ENCODE measurements at places on chromosomes 2 and 18.

GRCh38 chr2:112339986-112340385 lies 64.6 kb downstream of the ZC3H6 start:
- DNase-seq, result no peak

DNA sequence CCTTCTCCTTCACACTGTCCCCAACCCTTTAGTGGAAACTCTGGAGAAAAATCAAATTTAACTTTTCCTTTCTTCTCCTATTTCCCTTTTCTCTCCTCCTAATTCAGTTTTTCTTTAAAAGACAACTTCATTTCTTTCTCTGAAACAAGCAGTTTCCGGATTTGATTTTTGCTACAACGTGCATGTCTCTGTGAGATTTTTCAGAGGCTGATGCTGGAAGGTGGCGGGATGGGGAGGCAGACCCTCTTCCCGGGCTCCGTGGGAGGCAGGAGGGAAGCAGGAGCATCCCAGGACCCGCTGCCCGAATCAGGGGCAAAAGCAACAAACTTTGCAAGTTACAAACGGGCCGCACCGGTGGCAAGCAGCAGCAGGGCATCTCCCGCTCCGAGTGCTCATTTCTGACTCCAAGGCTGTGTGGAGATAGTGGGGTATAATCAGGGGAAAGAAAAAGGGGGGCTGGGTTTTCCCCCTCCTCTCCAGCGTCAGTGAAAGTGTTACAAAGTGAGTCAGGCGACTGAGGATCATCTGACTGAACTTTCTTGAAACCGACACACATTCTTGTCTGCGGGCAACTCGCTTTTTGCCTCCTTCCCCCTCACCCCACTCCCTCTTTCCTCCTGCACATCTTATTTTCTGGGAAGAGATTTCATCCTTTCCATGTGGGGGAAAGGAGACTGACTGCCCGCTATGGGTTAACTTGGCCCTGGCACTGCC lies 6.4 kb downstream of the ZEB2 start:
- no peak for DNase-seq

DNA sequence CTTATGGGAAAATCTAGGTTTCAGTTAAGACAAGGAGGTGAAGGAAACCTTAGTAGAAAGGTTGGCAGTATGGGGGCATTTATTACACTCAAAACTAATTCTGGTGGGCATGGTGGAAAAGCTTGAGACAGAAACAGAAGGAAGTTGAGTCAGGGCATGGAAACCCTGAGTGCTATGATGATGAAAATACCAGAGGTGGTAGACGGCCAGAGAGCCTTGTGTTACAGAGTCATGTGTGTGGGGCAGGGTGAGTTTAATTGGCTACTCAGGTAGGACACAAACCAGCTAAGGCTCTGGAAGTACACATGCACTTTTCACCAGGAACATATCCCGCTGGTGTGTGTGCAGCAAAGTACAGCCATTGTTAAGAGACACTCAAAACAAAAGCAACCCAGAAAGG lies 20.7 kb upstream of the FAM136A start:
- DNase-seq, result no peak

GRCh38 chr2:241007880-241008710 lies 9.7 kb downstream of the SNED1 start:
- no peak for DNase-seq

DNA sequence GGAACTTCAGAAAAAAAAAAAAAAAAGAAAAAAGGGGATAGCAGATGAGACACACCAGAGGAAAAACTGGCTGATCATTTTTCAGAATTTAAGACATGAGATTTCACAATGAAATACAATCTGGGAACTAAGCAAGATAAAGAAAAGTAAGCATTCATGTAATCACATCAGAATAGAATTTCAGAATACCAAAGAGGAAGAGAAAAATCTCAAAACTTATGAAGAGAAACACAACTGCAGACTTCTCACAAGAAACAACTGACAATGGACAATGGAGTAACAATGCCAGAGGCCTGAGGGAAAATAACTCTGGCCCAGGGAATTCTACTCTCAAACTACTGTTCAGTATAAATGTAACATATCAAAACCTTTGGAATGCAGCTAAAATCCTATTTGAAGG lies 13.2 kb upstream of the RRM2 start:
- no peak for DNase-seq

GRCh38 chr2:46878886-46879285 lies 36.7 kb downstream of the MCFD2 start:
- DNase-seq, result no peak

GRCh38 chr2:54675738-54676137 lies 47.7 kb upstream of the EML6 start:
- DNase-seq, result no peak

- no peak for DNase-seq
Measured at GRCh38 chr2:99854236-99854852, 288.0 kb downstream of the AFF3 start.

DNA sequence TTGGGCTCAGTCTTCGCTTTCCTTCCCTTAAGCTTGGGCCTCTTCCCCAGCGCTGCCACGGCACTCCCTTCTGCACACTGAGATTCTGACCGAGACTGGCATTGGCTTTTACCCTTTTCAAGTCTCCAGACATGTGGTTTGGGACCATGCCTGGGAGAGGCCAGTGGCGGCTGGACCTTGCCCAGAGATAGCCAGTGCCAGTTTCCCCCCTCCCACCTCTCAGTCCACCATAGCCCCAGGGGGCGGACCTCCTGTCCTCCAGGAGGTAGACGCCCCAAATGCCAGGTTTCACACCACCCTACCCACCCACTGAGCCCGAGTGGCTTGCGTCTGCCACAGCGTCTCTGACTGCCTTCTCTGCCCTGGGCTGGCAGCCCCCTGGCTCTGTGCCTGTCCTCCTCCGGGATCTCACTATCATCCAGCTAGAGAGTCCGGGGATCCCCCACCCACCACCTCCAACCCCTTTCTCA lies 47.7 kb downstream of the INPP5D start:
- no peak for DNase-seq

GRCh38 chr2:10097352-10098148 lies 17.3 kb upstream of the CYS1 start:
- DNase-seq, result peak; percentile 65

DNA sequence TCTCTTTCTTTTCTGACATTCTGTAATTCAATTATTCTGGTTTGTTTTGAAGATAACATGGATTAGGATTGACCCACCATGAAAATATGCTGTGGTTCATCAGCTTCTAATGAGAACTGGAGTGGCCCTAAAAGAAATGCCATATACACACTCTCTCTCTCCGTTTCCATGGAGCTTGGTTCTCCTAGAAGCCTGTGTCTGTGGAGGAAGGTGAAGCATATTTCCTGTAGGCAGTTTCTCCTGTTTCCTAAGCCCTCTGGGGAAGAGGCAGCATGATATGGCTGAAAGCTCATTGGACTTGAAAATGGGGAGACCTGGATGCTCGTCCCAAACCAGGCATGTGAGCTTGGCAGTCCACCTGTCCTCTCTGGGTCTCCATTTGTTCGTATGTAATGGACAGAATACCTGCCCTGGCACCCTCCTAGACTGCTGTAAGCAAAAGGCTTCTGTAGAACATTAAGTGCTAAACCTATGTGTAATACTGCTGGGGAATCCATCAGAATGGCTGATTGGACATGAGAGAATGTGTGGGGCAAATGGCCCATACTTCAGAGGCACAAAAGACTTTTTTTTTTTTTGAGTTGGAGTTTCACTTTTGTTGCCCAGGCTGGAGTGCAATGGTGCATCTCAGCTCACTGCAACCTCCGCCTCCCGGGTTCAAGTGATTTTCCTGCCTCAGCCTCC lies 75.3 kb upstream of the PPP1CB start:
- no peak for DNase-seq
